ENCODE measurements at places on chromosomes 2 and 18.

- no peak for DNase-seq
These were observed 592.3 kb downstream of the TRIB2 start for GRCh38 chr2:13308989-13309388.

- no peak for DNase-seq
These were observed at the start of gene IGFBP2 for GRCh38 chr2:216632952-216633615. IGFBP2 (plus strand) TSS chr2:216633420; CDS start chr2:216633524, 104 bp downstream.

DNA sequence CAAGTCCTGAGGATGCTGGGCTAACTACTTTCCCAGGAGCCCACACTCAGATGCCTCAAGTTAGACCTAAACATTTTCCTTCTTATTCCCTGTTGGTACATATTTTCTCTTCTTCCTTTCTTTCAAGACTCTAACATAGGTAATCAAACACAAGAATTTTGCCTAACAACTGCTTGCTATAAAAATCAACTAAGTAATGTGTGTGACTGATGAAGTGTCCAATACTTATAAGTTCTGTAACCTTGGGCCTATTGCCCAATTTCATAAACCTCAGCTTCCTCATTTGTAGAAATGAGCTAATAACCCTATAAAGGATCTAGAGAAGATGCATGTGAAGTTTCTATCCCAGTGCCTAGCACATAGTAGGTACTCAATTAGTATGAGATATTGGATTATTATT, 31.6 kb upstream of the PIK3C3 start:
- no peak for DNase-seq

DNA sequence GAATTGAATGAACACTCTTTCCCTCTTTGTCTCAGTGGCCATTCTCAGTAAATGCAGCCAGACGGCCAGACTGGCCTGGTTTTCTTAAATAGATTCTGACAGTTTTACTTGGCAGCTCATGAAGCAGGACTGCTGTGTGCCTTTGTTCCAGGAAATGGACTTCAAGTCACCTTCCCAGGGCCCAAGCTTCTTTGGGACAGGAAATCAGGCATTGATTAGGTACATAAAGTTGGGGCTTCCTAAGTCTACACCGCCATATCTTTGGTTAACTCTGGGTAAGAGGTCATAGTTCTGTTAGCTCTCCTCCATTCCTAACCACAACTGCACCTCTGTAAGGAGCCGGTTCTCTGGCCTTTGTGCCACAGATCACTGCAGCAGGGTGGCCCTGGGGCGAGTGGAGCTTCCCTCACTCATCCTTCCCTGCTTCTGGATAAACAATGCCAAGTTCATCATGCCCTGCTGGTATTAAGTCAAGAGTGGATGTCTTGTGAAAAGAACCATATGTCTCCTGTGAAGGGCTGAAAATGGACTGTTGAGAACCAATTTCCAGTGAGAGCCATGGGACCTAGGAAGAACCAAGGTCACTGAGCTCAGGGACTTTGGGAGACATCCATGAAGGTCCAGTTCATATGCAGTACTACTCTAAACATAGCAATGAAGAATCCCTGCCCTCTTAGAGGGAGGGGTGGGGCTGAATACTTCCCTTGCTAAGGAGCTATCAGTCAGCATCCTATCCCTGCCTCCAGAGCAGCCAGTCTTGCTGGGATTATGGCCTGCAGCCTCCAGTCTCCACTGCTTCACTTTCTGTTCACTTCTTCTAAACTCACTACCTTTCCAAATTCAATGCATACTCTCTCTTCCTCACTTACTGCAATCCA, 122.6 kb upstream of the XPO1 start:
- no peak for DNase-seq

DNA sequence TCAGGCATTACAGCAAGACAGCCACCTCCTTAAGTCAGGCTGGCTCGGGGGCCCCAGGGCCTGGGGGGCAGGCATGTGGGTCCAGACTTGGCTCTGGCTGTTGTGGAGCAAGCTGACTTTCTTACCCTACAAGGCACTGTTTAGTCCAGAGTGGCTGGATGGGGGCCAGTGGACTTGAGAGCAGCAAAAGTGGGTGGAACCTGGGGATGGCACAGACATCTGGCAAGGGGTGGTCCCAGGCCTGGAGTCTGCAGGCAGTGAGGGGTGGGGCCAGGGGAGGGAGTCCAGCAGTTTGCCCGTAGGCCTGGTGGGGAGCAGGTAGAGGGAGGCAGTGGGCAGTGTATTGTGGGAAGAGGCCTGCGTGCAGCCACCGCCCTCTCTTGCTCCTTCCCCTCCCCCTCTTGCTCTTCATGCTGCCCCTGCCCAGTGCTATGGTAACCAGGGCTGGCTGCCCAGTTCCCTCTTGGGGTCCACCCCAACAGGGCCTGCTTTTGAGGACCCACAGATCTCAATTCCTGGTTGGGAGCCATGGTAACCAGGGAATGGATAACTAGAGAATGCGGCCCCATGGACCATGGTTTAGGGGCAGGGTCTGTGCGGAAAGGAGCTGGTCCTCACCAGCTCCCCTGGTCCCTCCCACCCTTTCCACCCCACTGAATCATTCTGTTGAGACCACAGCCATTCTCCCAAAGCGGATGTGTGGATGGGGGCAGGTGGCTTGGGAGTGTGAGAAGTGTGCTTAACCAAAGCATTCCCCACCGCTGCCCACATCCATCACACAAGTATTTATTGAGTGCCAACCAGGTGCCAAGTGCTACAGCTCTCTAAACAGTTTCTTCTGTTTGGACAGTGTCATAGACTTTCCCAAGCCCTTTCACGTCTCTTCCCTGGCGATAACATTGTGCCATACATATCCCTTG, 19.3 kb downstream of the SPEG start:
- no peak for DNase-seq

GRCh38 chr2:134671513-134671912, 47.3 kb downstream of the TMEM163 start:
- DNase-seq, result no peak

- DNase-seq, result no peak
These were observed 147.2 kb downstream of the SMAD7 start for GRCh38 chr18:48803518-48803917.

DNA sequence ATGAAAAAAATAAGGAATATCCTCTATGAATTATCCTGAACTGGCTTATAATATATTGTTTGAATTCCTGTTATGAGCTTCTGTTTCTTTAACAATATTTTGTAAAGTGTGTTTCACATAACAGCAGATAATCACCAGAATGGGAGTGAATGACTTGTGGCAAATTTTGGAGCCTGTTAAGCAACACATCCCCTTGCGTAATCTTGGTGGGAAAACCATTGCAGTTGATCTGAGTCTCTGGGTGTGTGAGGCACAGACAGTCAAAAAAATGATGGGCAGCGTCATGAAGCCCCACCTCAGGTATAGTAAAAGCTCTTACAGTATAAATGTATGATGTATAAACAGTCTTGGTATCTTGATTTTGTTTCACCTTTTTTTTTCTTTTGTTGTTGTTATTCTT, 5.9 kb downstream of the GEN1 start:
- no peak for DNase-seq

GRCh38 chr2:232931636-232932035, 61.6 kb downstream of the SNORC start:
- no peak for DNase-seq

DNA sequence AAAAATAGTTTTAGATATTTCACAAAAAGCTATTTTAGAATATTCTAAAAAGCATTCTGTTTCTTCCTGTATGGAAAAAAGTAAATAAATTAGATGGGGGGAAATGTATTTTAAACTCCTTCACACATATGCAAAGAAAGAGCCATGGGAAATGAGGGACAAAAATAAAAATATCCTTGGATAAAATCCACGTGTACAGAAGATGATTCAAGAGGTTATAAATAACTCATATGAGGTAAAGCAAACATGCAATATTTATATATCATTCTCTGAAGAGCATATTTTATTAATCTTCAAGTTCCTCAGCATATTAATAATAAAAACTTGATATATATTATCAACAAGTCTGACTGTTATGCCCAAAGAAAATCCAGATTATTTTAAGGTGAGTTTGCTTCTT, 8.8 kb upstream of the GFPT1 start:
- no peak for DNase-seq

DNA sequence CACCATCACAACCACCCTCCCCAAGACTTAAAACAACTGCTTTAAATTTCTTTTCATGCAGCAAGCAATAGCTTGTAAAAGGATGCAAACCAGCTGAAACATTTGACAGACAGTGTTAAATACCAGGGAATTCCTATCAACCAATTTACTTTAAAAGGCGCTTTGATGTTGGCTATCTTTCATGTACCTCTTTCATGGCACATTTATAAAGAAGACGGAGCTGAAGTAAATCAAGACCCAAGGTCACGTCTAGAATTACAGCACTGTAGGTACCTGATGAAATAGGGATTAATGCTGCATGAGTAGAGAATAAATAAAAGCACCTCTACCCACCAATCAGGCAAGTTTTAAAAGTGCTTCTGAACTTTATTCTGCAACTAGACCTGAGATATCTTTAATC, 78.9 kb downstream of the SRBD1 start:
- no peak for DNase-seq

DNA sequence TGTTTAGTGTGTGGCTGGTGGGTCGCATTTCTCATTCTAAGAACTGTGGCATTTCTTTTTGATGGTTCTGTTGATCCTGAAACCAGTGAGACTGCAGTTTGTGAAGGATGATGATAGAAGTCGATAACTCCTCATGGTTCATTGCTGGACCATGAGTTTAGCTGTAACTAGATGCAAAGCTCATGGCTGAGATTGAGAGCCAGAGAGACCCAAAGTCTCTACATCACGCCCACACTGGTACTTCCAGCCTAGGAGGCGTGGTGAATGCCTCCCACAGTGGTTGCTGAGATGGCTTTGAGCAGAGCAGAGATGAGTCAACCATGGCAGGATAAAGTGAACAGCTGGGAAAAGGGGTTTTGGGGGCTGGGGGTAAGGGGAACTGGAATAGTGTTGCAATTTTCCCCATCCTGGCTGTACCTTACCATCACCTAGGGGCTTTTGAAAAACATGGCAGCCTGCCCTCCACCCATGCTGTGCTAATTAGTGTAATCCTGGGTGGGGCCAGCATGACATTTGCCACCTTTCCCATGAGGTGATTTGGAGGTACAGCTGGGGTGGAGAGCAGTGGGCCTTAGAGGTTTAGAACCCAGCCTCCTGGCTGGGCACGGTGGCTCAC, 24.1 kb downstream of the INPP4A start:
- peak; percentile 53 for DNase-seq

- no peak for DNase-seq
These were observed 5.3 kb upstream of the NCL start for GRCh38 chr2:231469583-231469950.

GRCh38 chr2:145682546-145683157, 1162.7 kb upstream of the ZEB2 start:
- no peak for DNase-seq

GRCh38 chr2:161913865-161914264, 160.2 kb downstream of the DPP4 start:
- no peak for DNase-seq

DNA sequence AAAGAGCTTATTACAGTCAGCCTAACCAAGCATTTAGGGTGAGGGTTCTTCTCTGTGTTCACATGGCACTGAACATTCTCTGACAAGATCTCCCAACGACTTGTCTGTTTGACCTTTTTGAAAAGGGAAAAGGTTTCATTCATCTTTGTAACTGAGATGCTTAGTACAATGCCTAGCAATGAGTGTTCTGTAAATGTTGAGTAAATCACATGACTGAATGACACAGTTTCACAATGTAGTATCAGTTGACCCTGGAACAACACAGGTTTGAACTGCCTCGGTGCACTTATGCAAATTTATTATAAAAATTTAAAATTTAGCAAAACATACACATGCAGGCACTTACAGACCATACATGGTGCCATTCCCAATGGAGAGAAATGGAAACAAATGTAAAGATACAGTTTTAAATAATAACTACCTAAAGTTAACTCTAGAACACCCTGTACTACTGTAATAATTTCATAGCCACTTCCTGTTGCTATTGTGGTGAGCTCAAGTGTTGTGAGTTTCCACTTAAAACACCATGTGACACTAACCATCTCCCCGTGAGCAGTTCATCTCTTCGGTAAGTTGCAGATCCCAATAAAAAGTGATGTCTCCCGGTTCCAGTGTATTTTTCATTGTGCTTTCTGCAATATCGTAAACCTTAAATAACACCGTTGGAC, 34.1 kb upstream of the VWC2L start:
- no peak for DNase-seq

GRCh38 chr2:186303091-186303490, 183.0 kb upstream of the ZC3H15 start:
- no peak for DNase-seq

GRCh38 chr2:183996825-183997793, 601.2 kb upstream of the ZNF804A start:
- DNase-seq, result no peak

GRCh38 chr2:146461068-146461467, 1383.8 kb upstream of the ACVR2A start:
- DNase-seq, result no peak

DNA sequence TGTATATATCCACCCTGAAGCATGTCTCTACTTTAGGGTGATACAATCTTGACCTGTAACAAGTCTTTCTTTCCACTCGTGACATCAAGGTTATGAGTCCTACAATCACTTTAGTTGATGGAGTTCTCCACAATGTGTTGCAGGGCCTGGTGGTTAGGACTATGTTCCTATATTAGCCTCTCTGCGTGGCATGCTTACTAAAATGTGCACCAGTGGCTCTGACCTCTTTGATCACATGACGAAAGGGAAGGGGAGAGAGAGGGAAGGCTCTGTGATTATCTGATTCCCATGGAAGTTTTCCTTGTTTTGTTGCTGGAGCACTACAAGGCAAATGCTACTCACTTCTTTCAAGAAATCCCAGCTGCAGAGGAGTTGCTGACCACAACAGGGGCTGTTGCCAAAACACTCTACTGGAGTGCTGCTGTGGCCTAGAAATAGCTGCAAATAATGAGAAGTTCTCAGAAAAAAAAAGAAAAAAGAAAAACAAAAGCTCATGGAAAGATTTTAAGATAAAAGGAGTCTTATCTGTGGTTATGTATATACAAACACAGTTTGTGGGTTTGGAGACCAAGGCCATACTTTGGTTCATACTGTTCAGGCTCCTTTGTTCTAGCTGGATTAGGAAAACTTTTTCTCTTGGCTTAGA, 272.8 kb upstream of the MMADHC start:
- no peak for DNase-seq

- DNase-seq, result no peak
These were observed 1234.0 kb upstream of the NXPH2 start for GRCh38 chr2:140014204-140014546.

GRCh38 chr18:55302167-55302833, 285.7 kb downstream of the TCF4 start:
- DNase-seq, result no peak

GRCh38 chr2:65666156-65666725, 233.8 kb upstream of the SPRED2 start:
- DNase-seq, result no peak

- no peak for DNase-seq
These were observed 79.9 kb downstream of the THADA start for GRCh38 chr2:43515807-43516497.

- no peak for DNase-seq
These were observed 54.8 kb downstream of the MBD2 start for GRCh38 chr18:54169431-54170403.
